ENCODE measurements at places on chromosomes 3 and 15.
A peak's percentile ranks its signal among the peaks of the same experiment; 100 is the strongest.

GRCh38 chr3:139482206-139482605 lies 5.9 kb upstream of the RBP2 start:
- DNase-seq: no peak

DNA sequence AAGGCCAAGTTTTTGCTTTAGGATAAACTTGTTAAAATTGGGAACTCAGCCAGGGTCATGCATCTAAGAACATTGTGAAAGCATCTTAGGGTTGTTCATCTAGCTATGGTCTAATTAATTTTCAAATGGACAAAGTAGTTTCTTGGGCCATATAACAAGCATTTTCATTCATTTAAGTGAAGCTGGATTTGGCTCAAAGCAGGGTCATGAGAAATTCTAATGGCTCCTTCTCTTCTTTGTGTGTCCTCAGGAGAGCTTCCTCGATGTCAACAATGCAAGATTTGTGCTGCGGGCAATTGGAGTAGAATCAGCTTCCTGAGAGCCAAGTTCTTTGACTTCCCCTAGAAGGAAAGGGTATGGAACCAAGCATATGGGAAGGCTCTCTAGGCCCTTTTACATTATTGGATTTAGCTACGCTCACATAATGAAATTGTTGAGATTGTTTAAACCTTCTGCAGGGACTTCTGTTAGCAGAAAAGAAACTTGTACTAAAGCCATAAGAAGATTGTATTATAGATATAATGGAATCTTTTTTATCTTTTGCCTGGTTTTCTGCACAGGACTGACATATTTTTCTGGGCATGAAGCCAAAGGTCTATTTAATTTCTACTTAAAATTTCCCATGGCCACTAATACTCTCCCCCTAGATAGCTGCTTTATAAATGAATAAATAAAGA lies 1.8 kb upstream of the SAMMSON start:
- DNase-seq: no peak

DNA sequence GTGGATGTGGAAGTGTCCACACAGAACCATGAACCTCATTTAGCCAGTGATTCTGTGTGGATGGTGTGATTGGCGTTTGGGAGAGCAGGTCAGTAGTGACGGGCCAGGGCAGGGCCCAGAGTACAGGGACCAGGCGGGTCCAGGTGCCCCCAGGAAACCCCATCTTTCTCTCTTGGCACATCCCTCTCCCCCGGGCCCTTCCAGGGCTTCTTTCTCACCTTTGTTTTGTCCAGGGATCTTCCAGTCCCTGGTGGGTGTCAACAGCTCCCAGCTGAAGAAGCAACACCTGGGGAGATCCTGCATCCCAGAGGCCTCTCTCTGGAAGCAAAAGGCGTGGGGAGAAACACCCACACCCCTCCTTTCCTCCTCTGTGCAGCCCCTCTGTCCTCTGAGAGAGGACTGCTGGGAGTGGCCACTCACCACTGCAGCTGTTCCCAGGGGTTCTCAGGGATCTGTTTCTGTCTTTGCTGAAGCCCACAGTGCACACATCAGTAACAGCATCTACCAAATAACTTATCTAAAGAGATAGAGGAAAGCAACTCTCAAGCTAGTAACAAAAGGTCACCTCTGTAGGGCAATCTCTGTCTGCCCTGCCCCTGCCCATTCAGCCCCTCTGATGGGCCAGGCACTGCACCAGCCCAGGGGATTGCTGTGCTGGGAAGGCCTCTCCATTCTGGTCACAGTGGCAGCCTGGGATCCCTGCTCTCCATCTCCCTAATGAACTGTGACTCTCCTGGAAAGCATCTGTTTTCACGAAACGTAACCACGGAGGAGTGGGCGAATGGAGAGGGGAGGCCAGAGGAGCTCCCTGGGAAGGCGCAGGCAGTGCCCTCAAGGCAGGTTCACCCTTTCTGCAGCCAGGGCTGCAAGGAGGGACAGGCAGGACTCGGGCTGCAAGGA lies 98.3 kb upstream of the ALDH1A3 start:
- no peak for DNase-seq

- no peak for DNase-seq
Measured at GRCh38 chr3:197734667-197735318, 1.9 kb downstream of the RUBCN start.

DNA sequence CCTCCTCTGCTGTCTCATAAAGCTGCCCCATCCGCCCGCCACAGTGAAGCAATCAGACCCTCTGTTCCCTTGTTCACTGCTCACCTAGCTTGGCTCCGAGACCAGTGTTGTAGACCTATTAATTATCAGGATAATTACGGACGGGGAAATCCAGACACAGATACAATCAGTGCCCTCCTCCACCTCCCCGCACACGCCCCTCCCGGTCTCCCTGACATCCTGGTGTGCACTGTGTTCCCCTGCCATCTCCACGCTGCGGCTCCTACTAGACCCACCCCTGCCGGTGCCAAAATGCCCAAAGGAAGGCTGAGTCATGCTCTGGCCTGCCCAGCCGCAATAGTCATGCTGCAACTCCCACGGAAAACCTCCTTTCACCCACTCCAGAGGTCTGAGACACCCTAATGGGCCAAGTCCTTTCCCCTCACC lies 277.3 kb upstream of the TLE3 start:
- DNase-seq: no peak

DNA sequence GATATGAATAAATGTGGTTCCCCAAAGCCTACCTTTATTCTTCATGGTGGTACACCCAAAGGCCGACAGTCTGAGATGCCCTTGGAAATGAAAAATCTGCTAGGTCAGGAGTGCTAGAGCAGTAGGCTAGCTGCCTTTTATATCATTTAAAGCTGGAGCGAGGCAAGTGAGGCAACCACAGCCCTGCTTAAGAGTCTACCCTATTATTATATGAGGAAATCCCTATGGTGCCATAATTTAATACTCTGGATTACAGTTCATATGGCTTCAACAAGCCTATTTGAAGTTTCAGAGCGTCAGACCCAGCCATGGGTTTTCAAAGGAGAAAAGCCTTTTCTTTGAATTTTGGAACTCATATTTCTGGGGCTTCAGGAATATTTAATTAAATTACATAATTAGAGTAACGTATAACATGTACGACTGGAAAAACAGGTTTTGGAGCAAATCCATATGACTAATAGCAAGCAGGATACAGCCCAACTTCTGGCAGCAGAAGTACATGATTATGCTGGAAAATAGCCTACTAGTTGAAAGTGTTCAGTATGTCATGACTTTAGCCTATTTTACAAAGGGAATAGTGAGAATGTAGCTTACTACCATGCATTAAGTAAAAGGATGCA lies 18.0 kb upstream of the SLTM start:
- no peak for DNase-seq

DNA sequence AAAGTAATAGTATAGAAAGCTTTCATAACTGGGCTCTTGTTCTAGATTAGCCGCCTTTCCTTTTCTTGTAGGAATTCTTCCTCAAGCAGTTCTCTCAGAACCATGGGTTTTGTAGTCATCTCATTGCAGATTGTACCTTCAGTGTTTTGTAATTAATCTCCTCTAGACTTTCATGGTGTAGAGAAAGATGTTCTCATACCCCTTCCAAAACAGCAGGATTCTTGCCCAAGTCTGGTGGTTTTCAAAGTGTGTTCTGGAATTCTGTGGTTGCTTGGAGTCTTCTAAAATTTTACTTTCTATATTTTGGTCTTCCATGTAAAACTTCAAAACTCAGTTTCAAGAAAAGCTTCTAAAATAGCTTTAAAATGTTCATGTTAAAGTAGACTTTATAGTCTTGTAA lies 293.8 kb downstream of the PTPRG start:
- no peak for DNase-seq

DNA sequence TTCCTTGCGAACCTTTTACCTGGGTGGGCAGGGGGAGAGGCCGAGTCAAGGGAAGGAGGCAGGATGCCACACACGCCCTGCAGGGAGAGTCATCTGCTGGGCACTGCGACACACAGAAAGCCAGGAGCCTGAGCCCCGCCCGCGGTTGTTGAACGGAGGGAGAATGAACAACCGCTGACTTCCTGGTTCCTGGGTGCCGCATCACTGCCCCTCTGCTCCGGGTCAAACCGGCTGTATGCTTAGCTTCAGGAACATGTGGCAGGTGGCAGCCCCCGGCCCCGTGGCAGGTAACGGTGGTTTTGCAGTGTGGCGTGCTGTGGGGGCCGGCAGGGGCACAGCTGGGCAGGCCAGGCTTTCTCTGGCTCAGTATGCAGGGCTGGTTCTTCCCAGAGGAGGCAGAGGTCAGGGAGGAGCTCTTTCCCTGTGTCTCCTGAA lies 33.4 kb downstream of the APBA2 start:
- DNase-seq: peak; percentile 35

GRCh38 chr3:117706756-117707155 lies 997.2 kb downstream of the TUSC7 start:
- DNase-seq: no peak

DNA sequence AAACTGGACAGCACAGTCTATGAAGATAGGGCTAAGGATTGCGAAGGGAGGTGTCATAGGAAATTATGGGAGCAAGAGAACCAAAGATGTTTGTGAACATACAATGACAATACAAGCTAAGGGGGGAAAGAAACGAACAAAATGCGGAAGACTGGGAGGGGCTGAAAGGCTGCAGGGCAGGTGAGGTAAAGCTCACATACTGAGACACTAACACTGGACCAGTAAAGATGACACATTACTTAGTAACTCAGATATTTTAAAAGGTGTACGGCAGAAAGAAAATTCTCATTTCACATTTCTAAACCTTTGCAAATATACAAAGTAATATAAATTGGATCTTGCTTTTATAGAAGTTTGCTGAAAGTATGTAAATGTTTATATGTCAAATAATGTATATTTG lies 10.1 kb downstream of the CLDND1 start:
- DNase-seq: no peak

GRCh38 chr3:102006812-102007485 lies 157.6 kb downstream of the NFKBIZ start:
- no peak for DNase-seq

DNA sequence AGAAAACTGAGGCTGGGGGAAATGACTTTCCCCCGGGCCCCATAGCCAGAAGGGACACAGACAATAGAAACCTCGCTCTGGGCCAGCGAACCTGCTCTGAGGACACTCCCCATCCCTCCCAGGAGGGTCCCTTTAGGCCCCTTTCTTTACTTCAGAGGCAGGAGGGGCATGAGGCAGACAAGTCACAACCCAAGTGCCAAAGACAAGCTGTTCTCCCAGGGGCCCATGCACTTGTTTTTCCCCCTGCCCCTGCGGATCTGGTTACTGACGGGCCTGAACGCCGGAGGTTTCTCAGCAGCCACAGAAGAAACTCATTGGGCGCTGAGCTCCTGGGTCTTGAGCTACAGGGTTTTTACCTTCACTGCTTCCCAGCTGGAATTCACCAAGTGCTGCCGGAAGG lies 9.8 kb downstream of the PGPEP1L start:
- no peak for DNase-seq

DNA sequence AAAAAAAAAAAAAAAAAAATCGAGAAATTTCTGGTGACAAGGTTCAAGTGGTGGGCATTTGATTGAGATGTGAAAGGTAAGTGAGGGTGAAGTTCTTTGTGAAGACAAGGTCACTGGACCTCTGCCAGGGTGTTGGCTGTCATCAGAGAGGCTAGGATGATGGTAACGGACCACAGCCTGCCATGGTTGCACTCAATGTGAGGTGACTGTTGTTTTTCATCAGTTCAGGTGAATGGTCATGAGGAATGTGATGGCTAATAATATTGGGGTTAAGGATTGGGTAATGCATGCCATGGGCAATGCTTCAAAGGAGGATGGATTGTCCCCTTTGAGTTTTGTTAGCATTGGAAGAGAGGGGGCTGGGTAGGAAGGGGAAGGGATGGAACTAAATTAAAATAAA lies 4.3 kb upstream of the ALPK3 start:
- no peak for DNase-seq

DNA sequence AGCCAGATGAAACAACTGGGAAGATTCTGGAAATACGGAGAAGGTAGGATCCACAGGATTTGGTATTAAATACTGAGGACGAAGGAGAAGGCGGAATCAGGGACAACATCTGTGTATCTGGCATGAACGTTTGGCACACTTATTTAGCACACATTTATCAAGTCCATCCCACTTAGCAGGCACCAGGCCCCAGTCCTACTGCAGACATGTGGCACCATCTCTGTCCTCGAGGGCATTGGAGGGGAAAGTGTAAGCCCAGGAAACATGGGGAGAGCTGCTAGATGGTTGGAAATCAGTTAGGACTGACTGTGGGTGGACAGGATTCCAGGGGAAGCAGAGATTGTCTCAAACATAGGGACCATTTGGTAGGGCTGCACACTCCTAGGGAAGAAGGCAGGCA lies 29.0 kb upstream of the LCTL start:
- DNase-seq: no peak

GRCh38 chr15:75727031-75727531 lies 14.4 kb upstream of the CSPG4 start:
- DNase-seq: no peak

GRCh38 chr15:58632789-58633188 lies 116.7 kb downstream of the ADAM10 start:
- no peak for DNase-seq

- peak; percentile 8 for DNase-seq
Measured at GRCh38 chr3:178475062-178475461, 61.2 kb upstream of the KCNMB2 start.

DNA sequence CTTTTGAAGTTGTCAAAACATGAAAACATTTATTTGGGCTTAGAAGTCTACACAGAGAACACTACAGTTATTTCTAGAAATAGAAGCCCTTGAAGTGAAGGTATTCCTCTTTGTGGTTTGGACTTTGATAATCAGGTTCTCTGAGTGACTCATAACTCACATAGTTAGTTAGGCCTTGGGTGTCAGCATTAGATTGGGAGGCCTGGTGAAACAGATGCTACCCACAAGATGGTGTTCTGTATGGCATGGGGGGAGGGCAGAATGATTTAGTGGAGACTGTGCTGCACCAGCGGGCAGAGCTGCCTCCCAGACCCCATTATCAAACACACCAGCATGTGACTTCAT lies 108.9 kb upstream of the ETV5 start:
- DNase-seq: no peak

- no peak for DNase-seq
Measured at GRCh38 chr3:66722675-66723074, 221.9 kb upstream of the LRIG1 start.

DNA sequence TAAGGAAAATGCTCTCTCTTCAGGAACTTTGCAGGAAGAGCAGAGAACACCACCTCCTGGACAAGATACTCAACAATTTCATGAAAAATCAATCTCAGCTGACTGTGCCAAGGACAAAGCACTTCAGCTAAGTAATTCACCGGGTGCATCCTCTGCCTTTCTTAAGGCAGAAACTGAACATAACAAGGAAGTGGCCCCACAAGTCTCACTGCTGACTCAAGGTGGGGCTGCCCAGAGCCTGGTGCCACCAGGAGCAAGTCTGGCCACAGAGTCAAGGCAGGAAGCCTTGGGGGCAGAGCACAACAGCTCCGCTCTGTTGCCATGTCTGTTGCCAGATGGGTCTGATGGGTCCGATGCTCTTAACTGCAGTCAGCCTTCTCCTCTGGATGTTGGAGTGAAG lies 200.5 kb downstream of the AKAP13 start:
- no peak for DNase-seq

GRCh38 chr15:39538936-39539335 lies 41.9 kb upstream of the THBS1 start:
- no peak for DNase-seq

- DNase-seq: no peak
Measured at GRCh38 chr3:43742920-43743319, 52.2 kb downstream of the ABHD5 start.

- no peak for DNase-seq
Measured at GRCh38 chr15:68301301-68301700, 23.8 kb downstream of the FEM1B start.

Data from GM23338 (cell line).